Non-pigmented ciliary epithelial cell (primary cell): ENCODE measurements at places on chromosomes 6 and 20.

DNA sequence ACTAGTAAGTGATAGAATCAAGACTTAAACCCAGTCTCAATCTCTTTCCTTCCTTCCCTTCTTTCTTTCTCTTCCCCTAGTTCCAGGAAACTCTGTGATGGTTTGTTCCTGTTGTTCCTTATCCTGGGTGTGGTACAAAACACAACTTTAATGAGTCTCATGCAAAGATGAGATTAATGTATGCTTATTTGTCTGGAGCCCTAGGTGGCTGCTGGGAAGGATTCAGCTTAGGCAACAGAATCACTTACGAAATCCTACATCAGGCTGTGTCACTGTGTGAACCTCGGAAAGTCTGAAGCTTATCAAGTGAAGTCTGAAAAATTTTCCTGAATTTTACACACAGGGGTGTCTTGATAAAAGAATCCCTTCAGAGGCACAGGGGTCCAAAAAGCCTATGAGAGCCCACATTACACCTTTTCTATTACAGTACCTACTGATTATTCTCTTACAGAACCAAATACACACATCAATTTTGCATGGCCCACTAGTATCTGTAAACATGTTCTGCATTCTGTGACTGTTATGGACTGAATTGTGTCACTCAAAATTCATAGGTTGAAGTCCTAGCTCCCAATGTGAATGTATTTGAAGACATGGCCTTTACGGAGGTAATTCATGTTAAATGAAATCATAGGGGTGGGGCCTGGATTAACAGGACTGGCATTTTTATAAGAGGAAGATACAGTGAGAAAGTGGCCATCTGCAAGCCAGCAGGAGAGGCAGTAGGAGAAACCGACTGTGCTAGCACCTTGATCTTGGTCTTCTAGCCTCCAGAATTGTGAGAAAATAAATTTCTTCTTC, 144.7 kb downstream of the MYB start:
- DNase-seq: no peak

DNA sequence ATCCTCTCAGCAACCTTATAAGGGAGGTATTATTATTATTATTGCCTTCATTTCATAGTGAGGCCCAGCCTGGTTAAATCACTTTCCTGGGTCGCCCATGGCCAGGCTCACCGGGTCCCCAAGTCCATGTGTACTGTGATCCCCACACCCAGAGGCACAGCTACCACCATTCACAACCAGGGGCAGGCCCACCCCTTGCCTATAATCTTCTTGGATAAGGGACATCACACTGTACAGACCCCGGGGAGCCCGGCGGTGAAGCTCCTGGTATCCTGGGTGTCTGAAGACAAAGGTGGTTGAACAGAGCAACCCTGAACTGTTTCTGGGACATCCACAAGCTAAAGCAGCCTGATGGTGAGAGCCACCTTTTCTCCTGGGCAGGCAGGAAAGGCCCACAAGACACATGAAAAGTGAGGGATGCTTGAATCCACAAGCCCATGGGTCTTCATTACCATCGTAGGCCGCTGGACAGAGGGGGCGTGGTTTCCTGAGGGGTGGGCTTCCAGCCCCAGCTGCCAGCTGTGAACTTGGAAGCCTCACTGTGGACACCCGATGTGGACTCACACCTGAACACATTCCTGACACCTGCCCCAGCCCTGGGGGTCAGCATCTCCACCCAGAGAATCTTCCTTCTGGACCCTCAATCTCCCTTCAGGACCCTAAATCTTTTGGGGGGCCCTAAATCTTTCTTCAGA, 185.5 kb upstream of the PMEPA1 start:
- no peak for DNase-seq

- peak; percentile 10 for DNase-seq
These were observed 4.8 kb upstream of the STX11 start for GRCh38 chr6:144145541-144145940.

GRCh38 chr6:6560909-6561308, 27.6 kb upstream of the LY86 start:
- no peak for DNase-seq

- DNase-seq: no peak
These were observed 199.1 kb downstream of the CENPW start for GRCh38 chr6:126539022-126539421.

DNA sequence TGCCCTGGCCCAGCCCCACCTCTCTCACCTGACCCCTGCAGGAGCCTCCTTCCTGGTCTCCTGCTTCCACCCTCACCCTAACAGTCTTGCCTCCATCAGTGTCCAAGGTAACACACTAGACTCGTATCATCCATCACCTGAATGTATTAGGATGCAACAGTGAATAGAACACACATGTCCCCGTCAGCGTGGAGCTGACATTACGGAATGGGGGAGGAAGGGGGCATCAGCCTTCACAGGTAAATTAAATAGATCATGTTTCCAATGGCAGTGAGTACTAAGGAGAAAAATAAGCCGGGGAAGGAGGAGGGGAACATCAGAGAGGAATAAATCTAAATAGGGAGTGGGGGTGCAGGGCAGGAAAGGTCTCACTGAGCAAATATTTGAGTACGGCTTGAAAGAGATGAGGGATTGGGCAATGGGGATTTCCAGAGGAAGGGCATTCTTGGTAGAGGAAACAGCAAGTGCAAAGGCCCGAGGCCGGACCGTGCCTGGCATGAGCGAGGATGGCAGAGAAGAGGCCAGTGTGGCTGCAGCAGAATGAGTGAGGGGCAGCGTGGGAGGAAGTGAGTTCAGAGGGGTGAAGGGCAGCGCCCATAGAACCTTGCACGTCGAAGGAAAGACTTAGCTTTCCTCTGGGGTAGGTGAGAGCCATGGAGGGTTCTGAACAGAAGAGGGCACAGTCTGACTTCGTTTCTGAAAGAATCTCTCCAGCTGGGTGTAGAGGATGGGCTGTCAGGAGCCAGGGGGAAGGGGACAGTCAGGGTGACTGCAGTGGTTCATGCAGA, 110.1 kb upstream of the PTPN1 start:
- DNase-seq: no peak

DNA sequence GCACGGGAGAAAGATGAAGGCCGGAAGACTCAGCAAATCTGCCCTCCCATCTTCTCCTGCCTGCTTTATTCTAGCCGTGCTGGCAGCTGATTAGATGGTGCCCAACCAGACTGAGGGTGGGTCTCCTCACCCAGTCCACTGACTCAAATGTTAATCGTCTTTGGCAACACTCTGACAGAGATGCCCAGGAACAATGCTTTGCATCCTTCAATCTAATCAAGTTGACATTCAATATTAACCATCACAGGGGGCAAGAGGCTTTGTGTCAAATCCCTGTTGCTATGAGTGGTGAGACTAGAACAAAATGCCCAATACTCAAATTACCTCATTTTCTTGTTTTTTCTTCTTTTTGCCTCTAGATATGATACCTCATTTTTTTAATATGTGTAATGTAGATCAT, 27.4 kb upstream of the PLAGL1 start:
- no peak for DNase-seq

- no peak for DNase-seq
These were observed 36.2 kb downstream of the GCM1 start for GRCh38 chr6:53112404-53112803.

DNA sequence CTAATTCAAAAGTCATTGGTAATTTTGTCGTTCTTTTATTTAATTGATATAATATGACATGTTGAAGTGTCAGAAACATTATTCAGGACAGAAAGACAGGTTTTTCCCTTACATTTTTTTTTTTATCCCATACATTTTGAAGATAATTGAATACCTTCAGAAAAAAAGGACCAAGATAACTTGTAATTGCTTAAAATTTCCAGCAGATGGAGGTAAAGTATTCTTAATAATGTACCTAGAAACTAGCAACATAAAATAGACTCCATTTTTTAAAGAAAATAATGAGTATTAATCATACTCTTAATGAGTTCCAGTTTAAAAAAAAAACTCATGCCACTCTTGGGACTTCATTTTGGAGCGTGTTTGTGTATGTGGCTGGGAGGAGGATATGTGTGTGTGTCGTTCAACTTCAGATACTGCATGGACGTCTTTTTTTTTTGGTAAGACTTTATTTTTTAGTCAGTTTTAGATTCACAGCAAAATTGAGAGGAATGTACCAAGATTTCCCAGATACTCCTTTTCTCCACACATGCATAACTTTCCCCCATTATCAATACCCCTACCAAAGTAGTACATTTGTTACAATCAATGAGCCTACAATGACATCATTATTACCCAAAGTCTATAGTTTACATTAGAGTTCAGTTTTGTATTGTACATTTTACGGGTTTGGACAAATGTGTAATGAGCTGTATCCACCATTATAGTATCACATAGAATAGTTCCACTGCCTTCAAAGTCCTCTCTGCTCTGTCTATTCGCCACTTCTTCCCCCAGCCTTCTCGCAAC, 79.4 kb downstream of the ROS1 start:
- DNase-seq: no peak

DNA sequence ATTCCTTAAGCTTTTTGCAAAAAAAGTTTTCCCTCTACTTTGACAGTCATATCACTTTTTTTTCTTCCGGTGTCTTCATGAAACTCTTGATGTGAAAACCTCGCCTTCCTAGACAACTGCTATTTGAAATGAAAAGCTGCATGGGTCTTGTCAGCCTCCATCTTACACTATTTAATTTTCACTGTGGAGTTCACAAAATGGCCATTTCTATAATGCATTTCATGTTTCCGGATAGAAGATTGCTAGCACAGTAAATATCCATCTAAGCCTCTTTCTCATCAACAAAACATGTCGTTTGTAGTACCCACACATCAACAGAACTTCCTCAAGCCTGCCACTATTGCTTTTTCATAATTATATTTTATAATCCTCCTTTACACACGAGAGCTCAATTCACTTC, 204.9 kb upstream of the ID4 start:
- DNase-seq: no peak

DNA sequence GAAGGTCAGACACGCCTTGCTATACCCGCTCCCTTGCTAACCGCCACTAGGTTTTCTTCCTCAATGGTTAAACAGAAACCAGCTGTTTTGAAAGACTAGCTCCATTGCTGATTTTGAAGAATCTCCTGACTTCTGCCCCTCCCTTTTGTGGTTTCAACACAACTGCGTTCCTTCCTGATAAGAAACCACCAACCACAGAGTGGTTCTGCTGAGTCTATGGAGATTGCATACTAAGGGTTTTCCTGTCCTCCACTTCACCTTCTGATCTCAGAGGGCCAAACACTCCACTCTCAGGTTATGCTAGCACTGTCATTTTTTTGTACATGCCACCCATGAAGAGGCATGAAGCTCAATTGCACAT, 207.9 kb downstream of the MYLK4 start:
- peak; percentile 88 for DNase-seq

- DNase-seq: no peak
These were observed 138.1 kb downstream of the FNDC1 start for GRCh38 chr6:159307246-159307790.

DNA sequence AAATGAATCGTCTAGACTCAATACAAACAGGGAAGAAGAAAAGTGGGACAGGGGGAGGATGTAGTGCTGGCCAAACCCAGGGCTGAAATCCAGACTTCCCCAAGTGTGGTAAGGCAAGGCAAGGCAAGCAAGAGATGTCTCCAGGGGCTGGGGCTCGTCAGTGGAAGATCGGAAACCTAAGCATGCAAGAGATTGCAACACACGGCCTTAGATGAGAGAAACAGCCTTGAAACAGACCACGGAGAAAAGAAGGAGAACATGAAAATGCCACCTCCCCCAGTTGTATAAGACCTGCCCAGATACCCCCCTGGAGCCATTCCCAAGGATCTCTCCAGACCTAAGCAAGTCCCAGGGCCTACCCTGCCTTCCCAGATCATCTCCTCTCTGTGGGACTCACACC, 20.0 kb downstream of the VEGFA start:
- DNase-seq: no peak

GRCh38 chr6:88120635-88121034, 45.5 kb downstream of the CNR1 start:
- DNase-seq: no peak

GRCh38 chr20:23235173-23236027, 115.2 kb upstream of the NXT1 start:
- DNase-seq: no peak

DNA sequence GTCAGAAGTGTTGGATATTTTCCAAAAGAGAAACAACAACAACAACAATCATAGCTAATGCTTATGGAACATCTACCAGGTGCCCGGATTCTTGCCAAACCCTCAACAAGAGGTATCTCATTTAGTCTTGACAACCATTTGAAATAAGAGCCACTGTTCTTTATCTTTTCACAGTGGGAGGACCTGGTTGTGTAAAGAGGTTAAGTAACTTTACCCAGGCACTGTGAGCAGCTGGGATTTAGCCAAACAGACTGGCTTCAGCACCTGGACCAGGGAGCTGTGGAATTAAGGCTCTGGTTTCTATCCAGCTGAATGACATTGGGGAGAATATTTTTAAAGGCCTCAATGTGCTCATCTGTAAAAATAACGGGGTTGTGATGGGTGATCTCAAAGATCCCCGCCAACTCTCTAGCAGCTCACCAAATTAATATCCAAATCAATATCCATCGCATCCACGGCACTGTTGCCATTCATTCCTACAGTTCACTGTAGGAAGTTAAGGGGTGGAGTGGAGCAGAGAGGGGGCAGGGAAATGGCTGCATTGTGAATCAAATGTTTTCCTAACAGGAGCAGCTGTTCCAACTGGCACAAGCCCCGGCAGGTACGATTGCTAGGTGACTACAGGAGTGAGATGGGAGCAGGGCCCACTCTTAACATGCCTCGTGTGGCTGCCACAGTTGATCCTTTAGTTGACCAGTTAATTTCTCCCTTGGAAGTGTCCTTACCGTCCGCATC, 61.8 kb downstream of the GCNT2 start:
- no peak for DNase-seq

DNA sequence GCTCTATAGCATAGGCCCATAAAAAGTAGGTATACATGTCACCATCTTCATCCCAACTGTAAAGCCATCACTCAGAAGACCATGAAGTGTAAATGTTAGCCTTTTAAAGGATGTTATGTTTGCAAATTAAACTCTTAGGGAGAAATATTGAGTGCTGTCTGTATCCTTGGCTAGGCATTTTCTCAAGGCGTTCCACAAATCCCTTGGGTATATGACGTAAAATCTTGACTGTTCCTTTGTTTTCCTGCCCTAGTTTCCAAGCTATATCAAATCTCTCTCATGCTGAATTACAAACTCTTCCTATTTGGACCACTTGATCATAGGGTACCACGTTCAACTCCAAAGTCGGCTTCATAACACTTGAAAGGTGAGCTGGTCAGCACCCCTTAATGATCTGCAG, 486.2 kb downstream of the HDGFL1 start:
- DNase-seq: no peak

DNA sequence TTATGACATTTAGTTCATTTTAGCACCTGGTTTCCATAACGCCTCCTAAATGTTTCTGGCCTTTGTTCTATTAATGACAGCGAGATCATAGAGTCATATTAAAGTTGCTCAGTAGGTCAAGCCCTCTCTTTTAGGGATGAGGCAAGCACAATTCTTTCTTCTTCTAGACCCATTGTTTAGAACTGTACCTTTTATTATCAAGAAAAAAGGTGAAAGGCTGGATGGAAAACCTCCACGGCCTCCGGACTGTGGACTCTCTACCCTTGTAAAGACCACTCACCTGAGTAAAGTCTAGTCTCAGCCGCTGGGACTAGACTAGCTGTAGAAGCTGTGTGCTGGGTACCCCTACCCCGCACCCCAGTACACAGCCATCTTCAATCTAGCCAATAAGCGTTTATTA, 6.0 kb upstream of the AFDN start:
- no peak for DNase-seq

GRCh38 chr6:42175860-42176259, 2.7 kb downstream of the GUCA1A start:
- DNase-seq: no peak
